Trophoblast cell (in vitro differentiated cells and primary cell): ENCODE measurements at places on chromosomes 6 and 20.

DNA sequence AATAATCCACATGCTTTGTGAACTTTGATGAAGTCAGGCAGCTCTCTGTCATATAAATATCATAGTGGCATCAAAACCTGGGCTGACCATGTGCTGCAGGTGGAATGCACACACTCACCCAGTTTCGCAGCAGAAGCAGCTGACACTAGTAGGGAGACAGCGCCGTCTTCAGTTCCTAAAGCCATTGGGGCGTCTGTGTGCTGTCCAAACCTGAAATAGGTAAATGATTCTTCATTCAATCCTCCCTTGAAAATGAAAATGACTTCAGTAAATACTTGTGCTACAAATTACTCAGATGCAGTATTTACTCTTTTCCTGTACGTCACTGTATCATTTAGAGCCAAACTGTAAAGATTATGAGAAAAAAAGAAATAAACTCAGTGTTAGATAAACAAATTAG, 127.5 kb downstream of the EYA4 start:
- DNase-seq = no peak

GRCh38 chr6:34696189-34696738, 303 bp downstream of the ILRUN start:
- peak; percentile 34 for DNase-seq

DNA sequence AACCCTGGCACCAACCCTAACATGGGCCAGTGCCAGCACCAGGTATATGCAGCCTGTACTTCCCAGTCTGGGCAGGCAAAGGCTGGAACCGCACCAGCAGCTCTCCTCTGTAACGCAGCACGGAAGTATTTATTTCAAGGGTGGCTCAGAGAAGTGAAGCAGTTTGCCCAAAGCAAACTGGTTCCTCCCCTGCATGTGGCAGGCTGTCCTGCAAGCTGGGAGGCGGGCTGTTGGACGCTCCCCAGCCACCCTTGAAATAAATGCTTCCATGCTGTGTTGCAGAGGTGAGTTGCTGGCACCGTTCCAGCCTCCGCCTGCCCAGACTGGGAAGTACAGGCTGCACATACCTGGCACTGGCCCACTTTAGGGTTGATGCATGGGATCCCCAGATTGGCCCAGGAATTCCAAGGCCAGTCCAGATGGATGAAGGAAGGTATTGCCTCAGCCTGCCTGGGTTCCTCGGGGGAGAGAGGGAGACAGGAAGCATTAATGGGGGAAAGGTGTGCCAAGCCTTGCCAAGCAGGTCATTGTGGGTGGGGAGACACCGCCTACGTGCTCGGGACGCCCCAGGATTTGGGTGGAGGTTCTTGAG, 49.8 kb downstream of the PPARD start:
- peak; percentile 77 for DNase-seq

GRCh38 chr20:21279706-21280521, 23.2 kb upstream of the XRN2 start:
- DNase-seq = peak; percentile 13

DNA sequence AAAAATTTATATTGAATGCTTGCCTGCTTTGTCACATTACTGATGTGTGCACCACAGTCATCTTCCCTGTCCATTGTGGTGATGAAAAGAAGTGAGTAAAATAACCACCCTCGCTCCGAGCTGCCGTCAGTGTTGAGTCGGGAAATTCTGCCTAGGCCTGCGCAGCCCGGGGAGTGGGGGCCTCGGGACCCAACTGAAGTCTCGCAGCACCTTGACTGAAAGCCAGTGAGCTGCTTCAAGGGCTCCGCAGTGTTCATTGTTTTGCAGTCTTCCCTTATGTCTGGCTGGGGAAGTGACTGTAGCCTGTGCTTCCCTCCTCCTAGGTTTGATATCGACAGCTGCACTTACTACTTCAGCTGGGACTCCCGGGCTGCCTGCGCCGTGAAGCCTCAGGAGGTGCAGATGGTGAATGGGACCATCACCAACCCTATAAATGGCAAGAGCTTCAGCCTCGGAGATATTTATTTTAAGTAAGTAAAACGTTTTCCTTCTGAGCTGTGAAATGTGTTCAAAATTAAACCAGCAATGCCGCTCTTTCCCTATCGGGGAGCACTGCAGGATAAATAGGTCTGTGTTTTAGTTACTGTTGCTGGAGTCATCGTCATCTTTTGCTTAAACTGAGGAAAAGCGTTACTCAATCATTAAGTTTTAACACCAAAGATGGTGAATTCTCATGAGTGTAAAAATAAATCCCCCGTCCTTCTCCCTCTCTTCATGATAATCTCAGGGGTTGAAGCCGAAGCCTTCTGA, 32.7 kb upstream of the SLC22A1 start:
- DNase-seq = no peak

DNA sequence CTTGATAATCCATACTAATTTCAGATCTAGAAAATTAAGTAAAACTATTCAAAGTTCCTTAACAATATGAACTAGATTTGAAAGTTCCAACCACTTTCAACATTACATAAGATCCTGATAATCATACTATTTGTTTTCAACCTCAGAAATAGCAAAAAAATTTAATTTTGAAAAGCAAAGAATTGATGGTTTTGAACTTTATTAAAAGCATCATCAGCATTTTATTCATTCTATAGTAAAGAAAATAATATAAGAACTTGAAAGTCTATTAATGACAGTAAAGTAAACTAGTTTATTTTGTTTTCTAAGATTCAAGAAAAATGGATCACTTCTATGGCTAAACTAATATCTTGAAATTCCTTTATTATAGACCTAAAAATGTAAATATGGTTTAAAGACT, 26.8 kb downstream of the EYS start:
- no peak for DNase-seq

GRCh38 chr6:53931086-53931485, 136.3 kb downstream of the LRRC1 start:
- no peak for DNase-seq

GRCh38 chr20:37911838-37912281, 8.9 kb downstream of the VSTM2L start:
- DNase-seq = peak; percentile 31
